Parietal lobe (tissue), 2 donors: ENCODE measurements at places on chromosomes 4 and X. TPM values are rescaled to one million over a fixed set of nuclear protein-coding genes. Genes with fewer than 3 reads are reported as not detected.

KIT gene
- total RNA-seq: 41.9 TPM

PAGE2 gene
- total RNA-seq: not detected

PPBP gene
- 1.6 TPM for total RNA-seq

PARM1 gene
- 7.5 TPM for total RNA-seq

ZBTB33 gene
- 35.7 TPM for total RNA-seq
